ENCODE measurements at places on chromosomes 13 and 19. TPM values are rescaled to one million over a fixed set of nuclear protein-coding genes. Genes with fewer than 3 reads are reported as not detected.

Gene MBD3L3
- total RNA-seq = not detected

Gene NOTCH3
- 0.99 TPM for total RNA-seq

Gene CBARP
- total RNA-seq = 1.3 TPM

Gene CRB3
- total RNA-seq = not detected

Gene SLC25A30
- 17.6 TPM for total RNA-seq

Gene SKA3
- total RNA-seq = 4.6 TPM

Gene ASF1B
- total RNA-seq = 6.2 TPM

Gene GRK1
- total RNA-seq = not detected

Gene PCSK4
- total RNA-seq = 1.0 TPM

Measured in endothelial cell of coronary artery (primary cell).